Left kidney (tissue), 8 donors: ENCODE measurements at places on chromosomes 4 and X.

GRCh38 chr4:70601422-70602039 is 9.5 kb downstream of the AMBN start:
- DNase-seq: no peak

- DNase-seq: no peak
These were observed 346.8 kb downstream of the FSTL5 start for GRCh38 chr4:161816958-161817357.

DNA sequence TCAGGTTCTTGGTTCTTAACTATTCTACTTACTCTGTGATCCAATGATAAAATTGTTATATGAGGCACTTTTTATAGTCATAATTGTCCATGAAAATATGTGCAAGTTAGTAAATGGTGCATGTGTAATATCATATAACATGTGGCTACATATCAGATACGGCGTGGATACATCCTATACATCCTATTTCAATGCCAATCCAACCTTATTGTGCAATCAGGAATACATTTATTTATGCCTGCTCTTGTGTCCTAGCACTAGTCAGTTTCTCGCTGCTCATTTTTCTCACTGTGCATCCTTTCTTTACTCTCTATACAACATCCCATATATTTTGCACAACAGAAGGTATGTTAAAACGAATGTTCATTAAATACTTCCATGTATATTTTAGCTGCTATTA is 1141.1 kb downstream of the FAT4 start:
- no peak for DNase-seq

DNA sequence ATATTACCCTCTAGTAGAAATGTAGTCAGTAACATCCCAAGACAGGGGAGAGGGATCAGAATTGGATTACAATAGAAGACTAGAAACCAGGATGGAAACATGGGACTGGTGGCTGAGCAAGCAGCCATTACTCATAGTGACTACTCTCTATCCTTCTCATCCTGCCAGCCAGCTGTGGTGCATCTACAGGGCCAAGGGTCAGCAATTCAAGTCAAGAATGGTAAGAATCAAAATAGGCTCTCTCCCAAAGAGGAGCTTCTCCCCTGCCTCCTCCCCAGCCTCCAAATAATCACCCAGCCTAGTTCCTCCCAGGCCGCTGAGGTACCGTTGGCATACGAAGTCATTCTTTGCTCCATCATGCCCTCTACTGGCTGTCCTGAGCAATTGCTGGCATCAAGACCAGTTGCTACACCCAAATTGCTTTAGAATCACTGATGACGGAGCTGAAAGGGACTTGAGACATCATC is 19.4 kb downstream of the AWAT2 start:
- peak; percentile 37 for DNase-seq

- DNase-seq: no peak
These were observed 695.1 kb upstream of the GALNTL6 start for GRCh38 chr4:171118091-171118490.

GRCh38 chr4:162952232-162952631 is 214.5 kb downstream of the NAF1 start:
- DNase-seq: no peak

DNA sequence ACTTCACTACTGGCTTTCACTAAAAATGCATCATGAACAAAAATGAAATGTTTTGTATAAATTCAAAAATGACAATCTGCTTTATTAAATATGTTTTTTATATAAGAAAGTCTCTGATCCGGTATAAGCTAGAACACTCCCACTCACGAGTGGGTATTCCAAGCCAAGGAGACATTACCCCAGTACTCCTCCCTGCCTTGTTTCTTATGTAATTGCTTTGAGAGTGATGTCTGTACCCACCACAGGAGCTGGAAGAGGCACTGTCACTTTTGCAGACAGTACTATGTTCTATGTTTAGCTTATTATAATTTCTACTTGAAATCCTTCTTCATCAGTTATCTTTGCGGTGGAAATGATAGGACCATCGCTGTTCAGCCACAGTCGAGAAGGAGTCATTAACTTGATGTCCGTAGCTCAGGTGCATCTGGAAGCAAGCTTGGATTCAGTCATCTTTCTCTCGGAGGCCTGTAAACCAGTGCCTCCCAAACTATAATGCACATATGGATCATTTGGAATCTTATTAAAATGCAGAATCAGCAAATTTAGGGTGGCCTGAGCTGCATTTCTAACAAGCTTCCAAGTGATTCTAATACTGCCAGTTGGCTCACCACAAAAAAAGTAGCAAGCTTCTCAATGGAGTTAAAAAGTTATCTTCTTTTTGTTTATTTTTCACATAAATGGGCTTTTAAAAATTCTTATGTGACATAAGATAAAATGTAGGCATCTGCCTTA is 396.4 kb downstream of the GRIA2 start:
- DNase-seq: no peak

GRCh38 chrX:79268788-79269187 is 98.3 kb downstream of the ITM2A start:
- DNase-seq: no peak

GRCh38 chrX:65127842-65128241 is 151.6 kb upstream of the ZC4H2 start:
- DNase-seq: no peak

DNA sequence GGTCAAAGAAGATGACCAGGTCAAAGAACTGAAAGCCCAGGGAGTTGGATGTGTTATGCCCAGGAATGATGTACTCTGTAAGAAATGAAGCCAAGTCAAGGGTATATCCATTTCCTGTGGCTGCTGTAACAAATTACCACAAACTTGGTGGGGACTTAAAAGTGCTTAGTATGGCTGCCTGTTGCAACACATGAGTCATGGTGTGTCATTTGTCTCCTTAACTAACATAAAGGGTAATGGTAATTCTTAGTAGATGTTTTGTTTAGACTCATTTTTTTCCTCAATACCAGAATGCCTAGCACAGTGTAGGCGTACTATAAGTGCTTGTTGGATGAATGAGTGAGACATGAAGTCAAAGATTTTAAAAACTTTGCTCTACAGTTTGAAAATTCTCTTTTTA is 45.7 kb downstream of the SYTL5 start:
- no peak for DNase-seq

DNA sequence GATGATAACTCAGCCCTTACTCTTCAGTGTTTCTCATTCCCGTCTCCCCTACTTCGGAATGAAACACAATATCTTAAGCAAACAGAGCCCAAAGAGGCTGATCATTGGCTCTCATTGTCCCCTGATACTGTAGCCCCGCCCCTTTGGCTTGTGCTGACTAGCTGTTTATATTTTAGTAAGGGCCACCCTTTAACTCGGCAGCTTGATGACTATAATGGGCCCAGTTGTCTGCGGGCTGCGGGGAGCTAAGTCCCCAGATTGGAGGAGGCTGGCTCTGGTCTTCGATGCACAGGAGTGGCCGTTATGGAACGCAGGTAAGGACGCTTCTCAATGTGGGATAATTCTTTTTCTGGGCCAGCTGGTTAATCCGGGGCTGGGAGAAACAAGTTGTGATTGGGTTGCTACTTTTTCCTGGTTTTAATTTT is at the start of gene TRIM2:
Gene TRIM2, plus strand, starts transcription at position 197 of the 425 bp plus-strand sequence. Its CDS starts 88 bp downstream, at position 285.
- DNase-seq: peak; percentile 89
